Activated effector memory CD4-positive, alpha-beta T cell treated with anti-CD3 and anti-CD28 coated beads, Interleukin-2, amount 50 U/mL, for 16 hours (primary cell): ENCODE measurements at places on chromosomes 2 and 18.

DNA sequence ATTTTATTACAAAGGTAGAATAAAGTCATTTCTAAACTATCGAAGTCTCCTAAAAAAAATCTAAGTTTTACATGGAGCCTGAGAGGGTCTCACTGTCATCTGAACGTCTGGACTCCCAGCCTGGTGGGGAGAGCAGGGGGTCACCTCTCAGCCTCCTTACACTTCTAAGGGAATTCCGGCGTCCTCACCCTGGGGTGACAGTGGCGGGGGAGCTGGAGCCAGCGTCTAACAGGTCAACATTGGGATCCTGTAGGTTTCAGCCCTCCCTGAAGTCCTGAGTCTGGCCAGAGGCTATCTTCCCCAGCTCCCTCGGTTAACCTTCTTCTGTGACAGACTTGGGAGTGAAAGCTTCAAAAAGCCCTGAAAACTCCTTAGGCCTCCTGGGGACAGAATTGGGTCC is 34.6 kb upstream of the GLI2 start:
- no peak for DNase-seq

GRCh38 chr2:36410681-36411080 is 55.1 kb downstream of the CRIM1 start:
- DNase-seq = no peak

GRCh38 chr2:8251291-8251690 is 430.6 kb upstream of the ID2 start:
- no peak for DNase-seq

GRCh38 chr2:222671259-222672067 is at the start of gene MOGAT1:
TSS of gene MOGAT1 (plus strand) at chr2:222671658. CDS start at chr2:222671786, 128 bp downstream.
- peak; percentile 63 for DNase-seq

GRCh38 chr2:143246815-143247744 is 117.9 kb downstream of the ARHGAP15 start:
- peak; percentile 79 for DNase-seq

- no peak for DNase-seq
Measured at GRCh38 chr2:156192468-156192867, 140.1 kb downstream of the NR4A2 start.

DNA sequence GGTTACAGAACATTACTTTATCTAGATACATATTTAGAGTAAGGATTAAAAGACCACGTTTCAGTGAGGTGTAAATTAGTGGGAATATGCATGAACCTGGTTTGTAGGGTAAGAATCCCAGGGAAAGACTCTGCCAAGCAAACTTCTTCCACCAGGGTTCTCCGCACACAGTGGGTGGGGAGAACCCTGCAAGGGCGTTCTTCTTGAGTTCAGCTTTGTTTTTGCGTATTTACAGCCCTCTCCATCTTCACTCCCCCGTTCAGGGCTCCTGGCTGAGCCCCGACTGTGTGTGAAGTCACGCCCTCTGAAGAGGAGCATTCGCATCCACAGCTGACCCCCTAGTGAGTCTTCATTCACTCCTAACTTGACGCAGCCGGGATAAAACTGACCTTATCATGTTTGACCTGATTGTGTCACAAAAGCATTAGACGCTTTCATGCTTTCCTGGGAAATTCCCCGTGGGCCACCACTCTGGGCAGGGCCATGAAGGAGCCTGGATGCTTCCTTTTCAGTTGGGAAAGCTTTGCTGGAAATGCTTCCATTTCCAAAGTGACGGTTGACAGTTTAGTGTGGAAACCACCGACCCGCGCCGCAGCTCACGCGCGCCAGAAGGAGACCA is 1.0 kb downstream of the ALKAL2 start:
- DNase-seq = no peak

DNA sequence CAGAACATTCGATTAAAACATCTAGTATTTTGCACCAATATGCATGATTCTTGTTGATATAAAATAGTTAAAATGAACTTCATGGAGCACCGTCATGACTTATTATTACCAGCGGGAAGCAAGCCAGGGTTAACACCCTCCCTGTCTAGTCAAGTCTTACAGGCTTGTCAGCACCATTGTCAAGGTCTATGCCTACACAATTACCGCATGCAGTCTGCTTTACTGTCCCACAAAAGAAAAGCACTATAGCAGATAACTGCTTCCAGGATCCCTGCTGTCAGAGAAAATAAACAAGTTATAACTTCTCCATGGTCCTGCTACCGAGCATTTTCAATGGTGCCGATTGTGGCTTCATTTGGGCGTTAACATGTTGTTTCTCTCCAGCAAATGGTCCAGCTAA is 968.0 kb upstream of the FAM98A start:
- no peak for DNase-seq

DNA sequence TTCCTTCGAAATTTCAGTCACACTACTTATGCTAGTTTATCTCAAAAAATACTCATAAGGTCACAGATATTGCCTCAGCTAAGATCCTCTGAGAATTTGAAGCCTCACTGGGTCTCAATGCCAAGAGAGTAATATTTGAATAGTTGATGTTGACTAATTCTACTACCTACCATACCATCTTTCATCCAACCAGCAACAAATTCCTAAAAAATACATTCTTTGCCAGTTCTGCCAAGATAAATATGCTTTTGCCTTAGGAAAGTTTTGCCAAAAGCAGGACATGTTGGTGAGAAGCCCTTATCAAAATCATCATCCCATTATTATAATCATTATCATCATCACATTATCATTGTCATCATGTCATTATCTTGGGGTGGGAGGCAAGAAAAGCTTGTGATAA is 544.6 kb upstream of the ZEB2 start:
- no peak for DNase-seq

DNA sequence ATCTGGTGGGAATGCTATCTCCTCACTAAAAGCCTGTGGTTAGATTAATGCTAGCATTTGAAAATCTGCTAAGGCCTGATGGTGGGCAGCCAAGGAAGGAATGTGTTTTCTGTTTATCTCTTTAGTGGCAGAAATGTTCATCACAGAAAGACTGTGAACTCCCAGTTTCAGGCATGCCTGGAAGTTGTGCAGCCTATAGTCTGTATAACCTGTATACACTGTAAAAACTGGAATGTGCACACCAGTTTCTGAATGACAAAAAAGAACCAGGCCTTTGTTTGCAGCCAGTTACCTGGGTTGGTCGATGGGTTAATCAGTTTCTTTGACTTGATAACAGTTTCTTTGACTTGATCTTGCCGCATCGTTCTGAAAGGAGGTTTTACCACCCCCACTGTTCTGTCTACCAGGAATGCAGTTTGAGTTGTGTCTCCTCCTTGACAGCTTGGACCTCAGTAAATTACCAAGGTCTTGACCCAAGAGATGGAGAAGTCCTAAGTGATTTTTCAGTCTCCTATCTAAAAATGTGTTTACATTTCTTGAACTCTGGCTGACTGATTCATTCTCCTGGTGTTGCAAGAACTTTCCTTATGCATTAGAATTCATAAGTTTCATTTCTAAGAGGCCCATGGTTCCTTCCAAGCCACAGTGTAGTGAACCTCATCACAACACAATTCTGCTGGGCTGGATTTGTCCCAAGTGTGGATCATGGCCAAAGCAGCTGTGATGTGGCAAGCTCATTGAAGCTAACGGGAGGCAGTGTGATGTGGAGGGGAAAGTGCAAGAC is 62.2 kb downstream of the KIAA2012 start:
- DNase-seq = no peak

DNA sequence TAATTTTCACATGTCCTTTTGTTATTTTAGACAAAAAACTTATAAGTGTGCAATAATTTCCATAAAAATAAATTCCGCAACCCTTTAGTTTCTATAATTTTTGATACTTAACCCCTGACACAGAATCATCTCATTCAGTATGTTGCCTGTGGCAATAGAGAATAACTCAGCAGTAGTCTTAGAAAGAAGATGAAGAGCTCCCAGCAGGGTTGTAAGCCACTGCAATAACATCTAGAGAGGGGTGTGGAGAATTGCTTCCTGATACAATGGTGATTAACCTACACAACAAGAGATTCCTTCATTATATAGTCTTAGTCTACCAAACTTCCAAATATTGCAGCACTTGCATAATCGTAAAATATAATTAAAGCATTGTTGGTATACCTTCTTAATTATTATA is 118.9 kb downstream of the TMX3 start:
- DNase-seq = no peak

- DNase-seq = no peak
Measured at GRCh38 chr2:29766191-29766590, 155.2 kb downstream of the ALK start.

DNA sequence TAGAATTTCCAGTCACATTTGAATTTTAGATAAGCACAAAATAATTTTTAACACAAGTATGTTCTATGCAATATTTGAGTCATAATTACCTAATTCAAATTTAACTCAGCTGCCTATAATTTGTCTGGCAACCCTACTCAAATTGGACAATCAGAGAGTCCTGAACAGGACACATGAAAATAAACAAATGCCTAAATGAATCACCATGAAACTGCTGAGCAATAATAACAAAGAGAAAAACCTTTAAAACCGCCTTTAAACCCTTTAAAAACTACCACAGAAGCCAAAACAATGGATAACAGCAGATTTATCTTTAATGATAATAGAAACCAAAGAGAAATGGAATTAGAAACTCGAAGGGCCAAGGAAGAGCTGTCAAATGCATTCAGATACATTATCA is 39.5 kb downstream of the ARL4C start:
- no peak for DNase-seq

- DNase-seq = no peak
Measured at GRCh38 chr2:44793322-44793870, 148.1 kb upstream of the SIX3 start.

- no peak for DNase-seq
Measured at GRCh38 chr2:15435474-15435873, 125.7 kb downstream of the NBAS start.

DNA sequence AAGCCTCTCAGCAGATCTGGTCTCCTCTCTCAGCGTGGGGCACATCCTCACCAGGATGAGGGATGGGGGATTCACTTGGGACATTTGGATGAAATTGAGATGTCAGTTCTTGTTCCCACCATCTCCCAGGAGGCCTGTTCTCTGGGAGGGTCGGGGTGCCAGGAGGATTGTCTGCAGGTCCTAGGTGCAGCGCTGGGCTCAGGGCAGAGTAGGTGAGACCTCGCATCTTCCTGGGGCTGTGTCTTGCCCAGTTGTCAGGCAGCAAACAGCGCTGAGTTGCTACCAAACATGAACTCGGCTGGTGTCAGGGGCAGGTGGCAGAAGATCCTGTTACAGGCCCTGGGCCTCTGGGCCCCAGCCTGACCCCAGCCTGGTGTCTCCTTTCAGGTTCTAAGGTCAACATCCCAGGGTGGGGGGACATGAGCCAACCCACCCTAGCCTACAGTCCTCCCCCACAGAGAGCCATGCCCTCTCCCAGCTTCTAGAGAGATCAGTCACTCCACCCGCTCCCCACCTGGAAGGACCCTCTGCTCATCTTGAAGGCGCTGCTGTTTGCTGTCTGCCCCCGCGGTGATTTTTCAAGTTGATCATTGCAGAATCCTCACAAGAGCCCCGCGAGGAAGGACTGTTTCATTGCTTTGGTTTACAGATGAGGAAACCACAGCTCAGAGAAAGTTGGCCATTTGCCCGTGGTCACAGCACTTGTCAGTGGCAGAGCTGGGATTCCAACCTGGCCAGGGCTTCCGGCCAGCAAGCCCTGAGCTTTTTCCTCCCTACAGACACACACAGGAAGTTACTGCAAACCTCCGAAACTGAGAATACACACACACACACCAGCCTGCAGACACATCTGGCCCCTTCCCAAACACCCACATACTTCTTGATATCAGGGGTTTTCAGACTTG is 83.9 kb downstream of the STPG4 start:
- DNase-seq = no peak

DNA sequence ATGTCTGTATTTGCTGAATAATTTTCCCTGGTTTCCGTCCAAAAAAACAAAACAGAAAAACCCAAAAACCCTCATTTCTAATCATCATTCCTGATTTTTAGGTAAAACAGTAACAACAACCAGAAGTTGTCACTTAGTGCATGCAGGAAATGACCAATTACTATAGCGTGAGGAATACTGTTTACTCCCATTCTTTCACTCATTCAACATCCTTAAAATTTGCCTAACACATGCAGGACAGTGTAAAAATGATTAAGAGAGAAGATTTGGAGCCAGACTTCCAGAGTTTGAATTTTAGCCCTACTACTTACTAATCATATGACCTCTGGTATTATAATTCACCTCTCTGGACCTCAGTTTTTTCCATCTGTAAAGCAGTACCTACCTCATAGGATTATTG is 83.1 kb downstream of the FIGN start:
- DNase-seq = no peak

DNA sequence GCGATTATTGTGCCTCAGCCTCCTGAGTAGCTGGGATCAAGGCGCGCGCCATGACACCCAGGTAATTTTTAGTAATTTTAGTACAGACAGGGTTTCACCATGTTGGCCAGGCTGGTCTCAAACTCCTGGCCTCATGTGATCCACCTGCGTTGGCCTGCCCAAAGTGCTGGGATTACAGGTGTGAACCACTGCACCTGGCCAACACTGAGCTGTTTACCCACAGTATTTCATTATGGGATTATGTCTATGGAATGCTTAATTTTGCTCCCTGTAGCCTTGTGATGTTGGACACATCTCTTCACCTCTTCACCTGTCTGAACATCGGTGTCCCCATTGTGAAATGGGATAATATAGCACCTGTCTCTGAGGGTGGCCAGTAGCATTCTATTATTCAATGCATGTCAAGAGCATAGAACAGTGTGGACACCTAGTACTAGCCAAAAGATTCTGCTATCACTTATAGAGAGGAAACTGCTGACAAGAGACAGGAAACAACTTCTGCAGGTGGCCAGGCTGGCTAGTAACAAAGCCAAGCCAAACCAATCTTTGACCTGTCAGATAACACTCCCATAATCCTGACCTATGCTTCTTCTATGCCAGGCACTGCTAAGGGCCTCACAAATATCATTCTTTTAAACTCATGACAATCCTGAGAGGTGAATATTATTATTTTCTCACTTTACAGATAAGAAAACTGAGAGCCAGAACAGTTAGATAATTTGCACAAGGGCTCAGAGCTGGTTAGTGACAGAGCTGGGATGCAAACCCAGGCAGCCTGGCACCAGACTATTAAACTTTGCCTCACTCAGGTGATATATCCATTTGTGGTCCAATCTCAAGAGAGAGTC is 29.4 kb upstream of the REEP1 start:
- DNase-seq = no peak

DNA sequence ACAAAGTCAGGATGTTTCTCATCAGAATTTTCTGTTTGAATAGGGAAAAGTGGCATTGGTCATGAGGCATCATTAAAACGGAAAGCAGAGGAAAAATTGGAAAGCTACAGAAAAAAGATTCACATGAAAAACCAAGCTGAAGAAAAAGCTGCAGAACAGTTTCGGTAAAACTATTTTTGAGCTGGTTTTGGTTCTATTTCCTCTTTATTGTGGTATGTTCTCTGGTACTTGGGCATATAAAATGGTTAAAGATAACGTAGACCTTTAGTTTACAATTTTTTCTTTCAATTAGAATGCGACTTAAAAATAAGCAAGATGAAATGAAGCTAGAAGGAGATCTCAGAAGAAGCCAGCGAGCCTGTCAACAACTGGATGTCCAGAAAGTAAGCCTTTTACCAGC is 7.6 kb downstream of the GPATCH11 start:
- no peak for DNase-seq
